ENCODE measurements at places on chromosomes 1 and 21. TPM values are rescaled to one million over a fixed set of nuclear protein-coding genes. Genes with fewer than 3 reads are reported as not detected.

DNA sequence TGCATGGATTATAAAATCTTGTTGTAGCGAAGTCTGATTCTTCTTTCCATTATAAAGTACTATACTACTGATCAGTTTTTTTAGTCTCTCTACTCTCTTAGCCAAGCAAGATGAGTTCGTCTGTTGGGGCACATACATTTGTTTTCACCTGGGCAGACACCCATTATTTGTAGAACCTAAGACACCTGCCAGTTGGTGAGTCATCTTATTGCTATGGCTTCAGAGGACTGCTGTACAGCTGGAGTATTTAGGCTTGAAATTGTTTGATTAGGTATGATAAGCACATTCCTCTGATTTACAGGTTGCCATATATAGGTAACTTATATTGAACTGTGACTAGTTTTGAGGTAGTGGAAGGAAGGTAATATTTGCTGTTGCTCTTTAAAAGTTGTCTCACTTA is 17.2 kb downstream of the RBM15 start:
- no peak for DNase-seq

- DNase-seq, result no peak
These were observed 34.5 kb downstream of the OR10R2 start for GRCh38 chr1:158506369-158506987.

Gene KTI12
- 5.9 TPM for total RNA-seq

Gene FLG2
- not detected for total RNA-seq

Data from ureter (tissue), 1 donor.